ENCODE measurements at places on chromosomes 4 and X.

DNA sequence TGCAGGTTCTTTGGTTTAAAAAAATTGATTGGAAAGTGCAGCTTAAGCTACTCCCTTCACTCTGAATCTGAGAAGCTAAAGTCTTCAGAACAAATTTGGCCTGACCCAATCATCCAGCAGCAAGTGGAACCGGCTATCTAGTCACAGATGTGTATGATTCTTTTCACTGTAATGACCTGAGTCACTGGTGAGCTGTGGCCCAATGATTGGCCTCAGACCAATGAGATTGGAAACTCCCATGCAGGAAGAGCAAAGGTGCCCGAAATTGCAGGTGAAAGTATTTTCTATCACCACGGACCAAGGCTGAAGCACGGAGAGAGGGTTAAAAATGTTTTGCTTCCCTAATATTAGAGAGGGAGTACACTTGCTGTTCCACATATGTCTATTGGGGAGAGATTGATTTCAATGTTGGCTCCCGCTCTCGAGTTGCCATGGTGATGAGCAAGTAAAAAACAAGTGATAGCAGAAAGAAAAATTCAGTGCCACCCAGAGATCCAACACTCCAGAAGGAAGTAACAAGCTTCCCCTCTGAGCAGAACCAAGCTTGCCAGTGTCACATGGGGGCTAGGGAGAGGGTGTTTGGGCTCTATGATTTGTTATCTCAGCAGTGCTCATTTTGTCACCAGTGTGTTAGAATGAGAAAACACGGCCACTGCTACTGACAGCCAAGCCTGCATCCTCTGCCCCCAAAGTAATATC, 11.2 kb downstream of the RIPPLY1 start:
- no peak for DNase-seq

GRCh38 chr4:174260099-174260498, 23.4 kb downstream of the FBXO8 start:
- DNase-seq, result no peak

DNA sequence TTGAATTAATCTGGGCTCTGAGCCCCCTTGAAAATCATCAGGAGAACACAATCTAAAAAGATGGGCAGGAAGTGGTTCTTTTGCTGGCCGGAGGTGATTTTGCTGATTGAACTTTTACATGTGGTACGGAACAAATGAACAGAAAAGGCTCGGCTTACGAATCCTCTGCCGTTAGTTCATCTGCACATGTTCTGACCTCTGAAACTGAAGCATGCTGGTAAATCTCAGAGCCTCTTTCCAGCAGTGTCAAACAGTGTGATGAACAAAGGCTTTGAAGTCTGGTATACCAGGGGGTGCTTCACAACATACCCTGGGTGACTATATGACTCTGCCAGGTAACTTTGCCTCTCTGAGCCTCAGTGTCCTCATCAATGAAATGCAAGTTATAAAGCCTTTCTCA, 194.2 kb upstream of the C1QTNF7 start:
- no peak for DNase-seq

- no peak for DNase-seq
Observed at GRCh38 chrX:153861733-153862310, 24.2 kb downstream of the L1CAM start.

DNA sequence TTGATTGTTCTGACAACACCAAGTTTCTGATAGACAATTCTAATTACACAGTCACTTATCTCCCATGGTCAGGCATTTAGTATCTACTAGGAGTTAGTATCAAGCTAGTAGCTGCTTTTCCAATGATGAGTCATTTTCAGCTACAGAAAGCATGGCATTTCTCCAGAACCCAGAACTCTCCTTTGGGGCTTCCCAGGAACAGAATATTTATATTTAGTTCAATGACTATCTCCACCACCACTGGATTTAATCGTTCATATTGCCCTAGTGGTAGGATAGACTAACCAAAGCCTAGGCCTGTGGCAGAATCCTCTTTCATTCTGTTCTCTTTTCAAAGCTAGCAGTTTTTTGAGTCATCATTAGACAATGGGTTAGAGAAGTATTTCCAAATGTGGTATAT, 569.4 kb downstream of the GABRG1 start:
- no peak for DNase-seq

GRCh38 chr4:165524532-165525190, 145.9 kb downstream of the CPE start:
- no peak for DNase-seq

- DNase-seq, result no peak
Observed at GRCh38 chrX:73577361-73577760, 14.4 kb downstream of the CHIC1 start.

DNA sequence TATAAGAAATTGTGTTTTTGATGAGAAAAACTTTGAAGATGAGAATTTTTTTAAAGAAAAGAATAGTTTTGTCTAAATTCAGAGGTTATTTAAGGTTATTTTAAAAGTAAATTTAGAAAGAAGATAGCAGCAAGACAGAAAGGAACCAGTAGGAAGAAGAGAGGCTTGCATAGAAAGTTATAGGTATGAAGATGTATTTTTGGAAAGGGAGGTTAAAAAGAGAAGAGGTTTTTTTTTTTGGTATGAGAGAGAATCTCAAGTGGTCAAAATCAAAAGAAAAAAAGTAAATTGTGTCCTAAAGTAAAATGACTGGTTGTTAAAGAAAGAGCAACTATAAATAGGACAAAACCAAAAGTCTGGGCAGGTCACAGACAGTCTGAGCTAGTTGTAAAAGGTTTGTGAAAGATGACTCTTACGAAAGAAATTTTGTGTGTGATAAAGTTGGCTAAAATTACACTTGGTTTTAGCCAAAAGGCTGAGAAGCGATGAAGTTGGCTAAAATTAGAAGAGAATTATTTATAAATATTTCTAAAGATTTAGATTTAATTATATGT, 16.4 kb upstream of the EIF4E start:
- no peak for DNase-seq

GRCh38 chr4:183691897-183692296, 32.8 kb downstream of the TRAPPC11 start:
- DNase-seq, result no peak

DNA sequence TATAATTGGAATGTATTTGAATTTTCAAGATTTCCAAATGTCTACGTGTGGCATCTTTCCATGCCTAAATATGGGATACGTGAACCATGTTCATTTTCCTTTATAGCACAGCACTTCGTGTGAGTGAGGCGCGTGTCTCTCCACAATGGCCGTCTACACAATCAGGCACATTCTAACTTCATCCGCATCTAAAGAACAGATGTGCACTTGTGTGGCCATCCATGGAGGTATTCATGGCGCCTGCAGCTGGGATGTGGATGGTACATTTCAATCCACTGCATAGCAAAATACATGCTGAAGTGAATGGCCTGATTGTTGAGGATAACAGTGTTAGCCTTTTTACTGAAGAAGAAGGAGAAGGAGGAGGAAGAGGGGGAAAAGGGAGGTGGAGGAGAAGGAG, 34.5 kb upstream of the TRIM2 start:
- no peak for DNase-seq

GRCh38 chrX:29940750-29941149, 274.6 kb upstream of the MAGEB2 start:
- no peak for DNase-seq

GRCh38 chr4:175705407-175705806, 106.7 kb downstream of the GPM6A start:
- DNase-seq, result no peak

- no peak for DNase-seq
Observed at GRCh38 chr4:57061395-57061794, 48.8 kb downstream of the IGFBP7 start.

DNA sequence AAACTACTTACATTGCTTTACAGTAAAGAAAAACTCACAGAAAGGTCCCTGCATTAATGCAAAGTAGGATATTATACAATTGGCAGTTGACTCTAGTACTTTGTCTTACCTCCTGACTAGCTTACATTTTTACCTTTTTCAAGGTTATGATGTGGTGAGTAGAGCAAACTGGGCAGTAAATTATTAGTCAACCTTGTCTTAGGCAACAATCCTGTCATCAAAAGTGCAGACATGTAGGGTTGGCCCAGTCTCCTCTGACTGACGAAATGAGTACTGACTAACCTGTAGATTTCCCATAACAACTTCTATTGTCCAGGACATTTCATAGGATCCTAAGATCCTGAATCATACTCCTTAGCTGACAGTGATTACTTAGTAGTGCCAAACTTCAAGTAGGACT, 142.0 kb upstream of the NUDT6 start:
- DNase-seq, result no peak

DNA sequence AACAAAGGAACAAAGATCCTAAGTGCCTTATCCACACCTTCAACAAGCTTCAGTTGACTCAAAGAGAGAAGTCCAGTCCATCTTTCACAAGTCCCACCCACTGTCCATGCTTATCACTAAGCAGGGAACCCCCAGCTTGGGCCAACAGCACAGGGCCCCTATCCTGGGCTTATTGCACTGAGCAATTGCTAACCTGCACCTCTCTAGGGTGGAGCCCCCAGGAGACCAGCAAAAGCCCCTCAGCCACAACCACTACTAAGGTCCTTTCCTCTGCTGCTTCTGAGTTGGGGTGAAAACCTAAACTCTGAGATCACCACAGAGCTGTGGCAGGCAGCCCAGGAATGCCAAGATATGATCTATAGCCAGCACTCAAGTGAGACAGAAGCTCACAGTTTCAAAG, 96.7 kb upstream of the PBDC1 start:
- no peak for DNase-seq

- DNase-seq, result no peak
Observed at GRCh38 chr4:2367626-2368025, 50.8 kb downstream of the ZFYVE28 start.

GRCh38 chr4:42152507-42153504, at the start of gene BEND4:
Gene BEND4 (minus strand): TSS chr4:42152655. CDS start chr4:42152143, 512 bp downstream.
- no peak for DNase-seq
